ENCODE measurements at places on chromosomes 2 and 18.

DNA sequence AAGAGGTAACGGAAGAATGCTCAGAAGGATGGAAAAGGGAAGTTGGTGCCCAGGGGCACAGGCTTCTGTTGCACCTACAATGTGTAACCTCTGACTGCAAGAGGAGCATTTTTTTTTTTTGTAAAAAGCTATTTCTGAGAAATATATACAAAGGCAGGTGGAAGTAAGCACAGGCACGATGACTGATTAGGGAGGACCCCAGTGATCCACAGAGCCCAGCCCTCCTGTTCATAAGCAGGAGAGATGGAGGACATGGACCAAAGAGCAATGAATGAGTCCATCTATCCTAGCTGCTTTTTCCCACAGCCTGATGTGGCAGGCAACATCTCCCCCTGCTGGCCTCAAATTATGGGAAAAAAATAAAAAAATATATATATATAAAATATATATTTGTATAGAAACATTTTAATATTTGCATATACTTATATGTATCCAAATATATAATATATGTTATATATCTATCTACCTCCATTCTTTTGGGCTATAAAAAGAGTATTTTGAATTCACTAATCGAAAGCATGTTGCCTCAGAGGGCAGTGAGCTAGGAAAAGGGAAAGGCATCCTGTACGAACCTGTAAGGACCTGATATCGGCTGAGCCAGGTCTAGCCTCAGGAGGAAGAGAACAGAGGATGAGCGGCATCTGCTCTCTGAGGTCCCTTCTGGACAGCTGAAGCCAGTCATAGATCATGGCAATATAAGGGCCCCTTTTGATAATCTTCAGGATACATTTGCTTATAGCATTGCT, 166.0 kb upstream of the STK17B start:
- DNase-seq, result peak; percentile 14

- no peak for DNase-seq
These were observed 28.0 kb downstream of the RNF144A start for GRCh38 chr2:6945087-6945813.

DNA sequence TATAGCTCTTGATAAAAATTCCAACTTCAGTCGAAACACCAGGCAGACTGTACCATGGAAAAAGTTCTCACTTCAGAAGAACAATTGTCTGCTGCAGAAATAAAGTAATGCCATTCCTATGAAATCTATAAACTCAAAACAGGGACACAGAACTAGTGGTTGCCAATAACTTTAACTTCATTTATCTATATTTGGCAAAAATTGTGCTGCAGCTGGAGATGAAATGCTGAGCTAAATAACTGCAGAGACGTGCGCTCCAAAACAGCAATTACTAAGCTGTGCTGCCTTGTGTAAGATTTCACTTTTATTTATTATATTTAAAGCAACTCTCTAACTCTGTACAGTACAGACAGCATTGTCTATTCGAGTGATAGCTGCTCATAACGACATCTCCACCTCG, 540.1 kb upstream of the ID2 start:
- no peak for DNase-seq

DNA sequence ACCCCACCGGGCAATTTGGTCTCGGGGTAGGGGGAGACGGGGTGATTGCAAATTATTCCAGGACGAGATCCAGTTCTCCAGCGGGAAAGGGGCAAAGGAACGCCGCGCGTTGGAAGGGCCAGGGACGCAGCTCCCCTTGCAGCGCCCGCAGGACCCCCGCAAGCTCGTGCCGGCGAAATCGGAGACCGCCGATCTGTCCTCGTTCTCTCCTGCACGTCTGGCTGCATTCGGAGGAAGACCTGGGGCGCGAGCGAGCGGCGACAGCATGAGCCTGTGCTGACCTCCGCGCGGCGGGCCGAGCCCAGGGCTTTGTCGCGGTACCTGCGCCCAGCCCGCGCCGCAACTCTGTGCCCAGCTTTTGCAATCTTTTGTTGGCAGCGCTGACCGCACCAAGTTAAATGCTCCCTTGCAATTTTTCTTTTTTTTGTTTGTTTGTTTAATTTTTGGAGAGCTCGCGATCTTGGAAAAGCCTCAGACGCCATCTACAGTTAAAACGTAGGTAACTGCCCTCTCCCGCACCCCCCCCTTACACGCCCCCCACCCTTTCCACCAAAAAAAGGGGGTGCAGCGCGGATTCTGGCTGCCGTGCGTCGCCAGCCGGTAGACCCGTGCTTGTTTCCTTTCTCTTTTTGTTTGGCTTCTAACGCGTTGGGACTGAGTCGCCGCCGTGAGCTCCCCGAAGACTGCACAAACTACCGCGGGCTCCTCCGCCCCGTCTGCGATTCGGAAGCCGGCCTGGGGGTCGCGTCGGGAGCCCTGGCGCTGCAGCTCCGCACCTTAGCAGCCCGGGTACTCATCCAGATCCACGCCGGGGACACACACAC, 667 bp downstream of the TRIB2 start:
- DNase-seq, result peak; percentile 72

DNA sequence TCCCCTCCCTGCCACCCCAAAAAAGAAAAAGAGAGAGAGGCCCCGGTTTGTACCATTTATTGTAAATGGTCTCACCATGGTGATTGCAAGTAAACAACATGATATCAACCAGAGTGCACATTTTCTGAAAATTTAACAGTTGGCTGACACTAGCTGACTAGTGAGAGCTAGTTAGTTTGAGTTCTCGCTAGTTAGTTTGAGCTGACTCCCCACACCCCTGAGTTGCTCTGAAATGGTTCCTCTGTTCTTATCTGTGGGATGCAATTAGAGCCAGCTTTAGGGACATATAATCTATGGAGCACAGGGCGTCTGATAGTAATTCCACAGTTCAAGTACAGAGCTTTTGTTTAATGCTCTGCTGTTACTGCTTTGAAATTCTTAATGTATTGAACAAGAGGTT, 13.1 kb downstream of the CASP10 start:
- DNase-seq, result no peak

DNA sequence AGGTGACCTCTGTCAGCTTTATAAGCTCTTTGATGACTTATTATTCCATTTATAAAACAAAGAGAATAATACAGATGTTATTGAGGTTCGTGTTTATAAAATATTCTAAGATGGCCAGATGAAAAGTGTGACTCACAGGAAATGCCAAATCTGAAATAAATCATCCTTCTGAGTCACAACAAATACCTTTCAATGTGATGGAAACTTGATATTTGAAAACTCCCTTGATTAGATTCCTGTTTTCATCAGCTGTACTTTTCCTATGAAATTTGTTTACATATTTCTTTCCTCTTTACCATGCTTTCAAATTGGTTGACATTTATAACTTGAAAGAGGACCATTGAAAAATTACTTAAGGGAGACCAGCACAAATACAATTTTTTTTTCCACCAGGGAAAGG, 30.6 kb upstream of the PPP1R1C start:
- DNase-seq, result peak; percentile 3

GRCh38 chr18:79068341-79068936, 755 bp upstream of the ATP9B start:
- DNase-seq, result no peak

DNA sequence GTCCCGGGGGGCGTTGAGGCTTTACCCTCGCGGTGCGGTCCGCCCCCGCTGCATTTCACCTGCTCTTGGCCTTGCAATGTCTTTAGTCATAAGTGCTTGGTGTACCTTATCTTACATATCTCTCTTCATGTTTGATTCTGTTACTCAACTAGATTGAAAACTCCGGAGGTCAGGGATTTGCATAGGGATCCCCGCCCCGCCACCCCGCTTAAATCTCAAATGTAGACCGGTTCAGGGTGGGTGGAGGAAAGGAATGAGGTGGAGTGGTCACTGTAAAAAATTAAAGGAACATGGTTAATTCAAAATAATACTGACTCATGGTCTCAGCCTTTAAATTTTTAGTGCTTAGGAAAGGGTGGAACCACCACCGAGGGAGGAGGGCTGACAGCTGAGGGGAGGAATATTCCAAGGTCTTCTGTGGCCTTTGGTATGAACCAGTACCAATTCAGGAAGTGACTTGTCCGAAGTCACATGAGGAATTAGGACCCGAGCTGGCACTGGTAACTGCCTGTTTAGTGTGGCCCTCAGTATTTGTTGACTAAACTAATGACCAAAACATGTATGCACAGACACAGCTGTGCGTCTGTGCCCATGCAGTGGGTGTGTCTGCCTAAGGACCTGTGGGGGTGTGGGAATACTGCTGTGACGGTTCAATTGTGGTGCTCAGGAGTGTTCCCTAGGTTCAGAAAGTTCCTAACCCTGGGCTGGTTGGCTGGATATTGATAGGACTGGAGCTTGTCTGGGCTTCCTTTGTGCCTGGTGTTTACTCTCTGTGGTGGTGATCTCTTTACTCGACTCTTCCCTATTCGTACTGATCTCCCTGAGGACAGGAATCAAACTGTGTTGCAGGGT, 1.0 kb downstream of the PLEKHB2 start:
- DNase-seq, result no peak

Data from SK-N-DZ (cell line).